ENCODE measurements at places on chromosomes 7 and 10.

DNA sequence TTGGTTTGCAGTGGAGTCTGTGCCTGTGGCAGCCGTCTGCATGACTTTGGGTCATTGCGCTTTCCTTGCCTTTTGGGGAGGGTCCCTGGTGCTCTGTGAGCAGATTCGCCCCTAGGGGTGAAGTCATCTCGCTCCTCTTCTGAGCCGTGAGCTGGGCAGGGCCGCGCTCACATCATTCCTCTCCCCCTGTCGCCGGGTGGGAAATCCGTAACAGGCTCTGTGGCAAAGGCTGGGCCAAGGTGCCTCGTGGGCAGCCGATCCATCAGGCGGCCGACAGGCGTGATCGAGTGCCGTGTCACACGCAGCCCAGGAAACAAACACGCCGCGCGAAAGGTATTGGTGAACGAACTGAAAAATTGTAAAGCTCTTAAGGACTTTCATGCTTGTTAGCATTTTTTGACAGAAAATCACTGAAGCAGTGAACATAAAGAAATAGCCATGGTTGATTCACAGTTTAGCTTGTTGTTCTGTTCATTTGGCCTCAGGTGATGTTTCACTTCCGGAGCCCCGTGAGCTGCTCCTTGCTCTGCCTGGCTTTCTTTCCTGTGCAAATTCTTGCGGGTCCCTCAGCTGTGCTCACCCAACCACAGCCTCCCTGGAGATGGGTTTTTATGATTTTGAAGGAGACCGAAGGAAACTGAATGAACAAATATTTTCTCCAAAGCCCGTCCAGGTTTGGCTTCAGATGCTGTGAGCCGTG lies 122.1 kb downstream of the NKX6-2 start:
- DNase-seq, result no peak

GRCh38 chr7:35558841-35559240 lies 136.1 kb downstream of the HERPUD2 start:
- no peak for DNase-seq

- no peak for DNase-seq
These were observed 57.8 kb upstream of the MSRB2 start for GRCh38 chr10:23037561-23037960.

DNA sequence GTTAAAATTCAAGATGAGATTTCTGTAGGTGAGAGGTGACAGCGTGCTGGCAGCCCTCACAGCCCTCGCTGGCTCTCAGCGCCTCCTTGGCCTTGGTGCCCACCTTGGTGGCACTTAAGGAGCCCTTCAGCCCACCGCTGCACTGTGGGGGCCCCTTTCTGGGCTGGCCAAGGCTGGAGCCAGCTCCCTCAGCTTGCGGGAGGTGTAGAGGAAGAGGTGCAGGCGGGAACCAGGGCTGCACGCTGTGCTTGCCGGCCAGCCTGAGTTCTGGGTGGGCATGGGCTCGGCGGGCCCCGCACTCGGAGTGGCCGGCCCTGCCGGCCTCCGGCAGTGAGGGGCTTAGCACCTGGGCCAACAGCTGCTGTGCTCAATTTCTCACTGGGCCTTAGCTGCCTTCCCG lies 320.0 kb upstream of the VWC2 start:
- no peak for DNase-seq

- DNase-seq, result no peak
These were observed 216.6 kb downstream of the MAD1L1 start for GRCh38 chr7:2016021-2016631.

DNA sequence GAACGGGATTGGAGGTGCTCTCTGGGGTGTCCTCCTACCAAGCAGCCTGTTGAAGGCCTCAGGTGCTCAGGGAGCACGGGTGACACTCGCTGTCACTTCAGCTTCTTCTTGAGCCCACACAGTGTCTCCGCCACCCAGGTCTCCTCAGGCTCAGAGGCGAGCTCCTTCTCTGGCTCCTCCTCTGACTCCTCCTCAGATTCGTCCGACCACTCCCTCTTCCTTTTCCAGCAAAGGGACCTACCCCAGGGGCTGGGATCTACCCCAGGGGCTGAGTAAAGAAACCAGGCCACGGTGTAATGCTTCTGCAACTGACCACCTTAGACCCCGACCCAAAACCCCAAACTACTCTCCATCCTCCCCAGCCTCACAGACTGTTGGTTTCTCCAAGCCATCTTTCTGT lies 9.2 kb upstream of the RBAK start:
- no peak for DNase-seq

GRCh38 chr7:143902332-143902899 lies 440 bp upstream of the TCAF1 start:
- no peak for DNase-seq

- no peak for DNase-seq
These were observed 6.6 kb downstream of the LDB3 start for GRCh38 chr10:86674912-86675311.

DNA sequence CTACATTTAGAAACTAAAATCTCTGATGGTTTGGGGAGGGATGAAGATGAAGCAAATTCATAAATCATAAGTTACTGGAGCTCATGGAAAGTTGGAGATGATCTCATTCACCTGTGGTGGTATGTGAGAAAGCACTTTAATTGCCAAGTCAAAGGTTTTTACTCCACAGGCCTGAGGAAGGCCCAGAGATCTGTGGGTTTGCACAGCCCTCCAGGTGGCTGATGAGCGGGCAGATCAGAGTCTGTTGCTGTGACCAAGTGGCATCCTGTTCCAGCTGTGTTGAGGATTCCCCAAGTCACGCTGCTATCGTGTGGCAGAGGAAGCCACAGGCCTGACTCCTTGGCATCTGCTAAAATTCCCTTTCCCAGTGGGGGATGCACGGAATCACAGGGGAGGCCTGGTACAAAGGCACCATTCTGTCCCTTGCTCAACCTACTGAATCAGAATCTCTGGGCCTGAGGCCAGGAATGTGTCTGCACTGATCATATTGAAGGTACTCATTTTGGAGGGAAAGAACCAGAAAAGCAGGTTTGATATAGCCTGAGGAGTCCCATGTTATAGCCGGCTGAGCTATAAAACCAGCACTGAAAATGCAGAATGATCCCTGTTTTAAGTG lies 19.7 kb upstream of the DDC start:
- no peak for DNase-seq

DNA sequence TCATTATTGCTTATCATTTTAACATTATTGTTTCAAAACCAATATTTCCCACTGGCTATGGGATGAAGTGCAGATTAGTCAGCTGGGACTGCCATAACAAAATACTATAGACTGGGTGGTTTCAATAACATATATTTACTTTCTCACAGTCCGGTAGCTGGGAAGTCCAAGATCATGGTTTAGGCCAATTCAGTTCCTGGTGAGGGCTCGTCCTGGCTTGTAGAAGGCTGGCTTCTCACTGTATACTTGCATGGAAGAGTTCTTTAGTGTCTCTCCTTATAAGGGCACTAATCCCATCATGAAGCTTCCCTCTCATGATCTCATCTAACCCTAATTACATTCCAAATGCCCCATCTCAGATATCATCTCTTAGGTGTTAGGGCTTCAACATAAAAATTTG lies 101.3 kb downstream of the CHRM2 start:
- no peak for DNase-seq

- peak; percentile 58 for DNase-seq
These were observed 3.8 kb upstream of the DDX50 start for GRCh38 chr10:68897336-68897741.

DNA sequence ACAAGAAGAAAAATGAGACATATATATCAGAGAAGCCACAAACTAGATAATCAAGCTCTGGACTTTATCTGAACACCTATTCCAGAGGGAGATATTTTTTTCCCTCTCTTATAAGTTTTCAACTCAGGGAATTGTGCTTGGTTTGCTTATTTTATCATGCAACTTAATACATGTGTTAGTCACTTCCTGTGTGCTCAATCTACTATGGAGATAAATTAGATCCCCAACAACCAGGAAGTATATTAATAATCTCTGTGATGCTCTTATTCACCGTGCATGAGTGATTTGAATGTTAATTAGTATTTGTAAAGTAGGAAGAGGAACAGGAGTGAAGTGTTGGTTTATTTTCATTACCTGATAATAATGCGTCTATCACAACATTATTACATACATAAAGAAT lies 38.8 kb upstream of the ZNF365 start:
- DNase-seq, result no peak

DNA sequence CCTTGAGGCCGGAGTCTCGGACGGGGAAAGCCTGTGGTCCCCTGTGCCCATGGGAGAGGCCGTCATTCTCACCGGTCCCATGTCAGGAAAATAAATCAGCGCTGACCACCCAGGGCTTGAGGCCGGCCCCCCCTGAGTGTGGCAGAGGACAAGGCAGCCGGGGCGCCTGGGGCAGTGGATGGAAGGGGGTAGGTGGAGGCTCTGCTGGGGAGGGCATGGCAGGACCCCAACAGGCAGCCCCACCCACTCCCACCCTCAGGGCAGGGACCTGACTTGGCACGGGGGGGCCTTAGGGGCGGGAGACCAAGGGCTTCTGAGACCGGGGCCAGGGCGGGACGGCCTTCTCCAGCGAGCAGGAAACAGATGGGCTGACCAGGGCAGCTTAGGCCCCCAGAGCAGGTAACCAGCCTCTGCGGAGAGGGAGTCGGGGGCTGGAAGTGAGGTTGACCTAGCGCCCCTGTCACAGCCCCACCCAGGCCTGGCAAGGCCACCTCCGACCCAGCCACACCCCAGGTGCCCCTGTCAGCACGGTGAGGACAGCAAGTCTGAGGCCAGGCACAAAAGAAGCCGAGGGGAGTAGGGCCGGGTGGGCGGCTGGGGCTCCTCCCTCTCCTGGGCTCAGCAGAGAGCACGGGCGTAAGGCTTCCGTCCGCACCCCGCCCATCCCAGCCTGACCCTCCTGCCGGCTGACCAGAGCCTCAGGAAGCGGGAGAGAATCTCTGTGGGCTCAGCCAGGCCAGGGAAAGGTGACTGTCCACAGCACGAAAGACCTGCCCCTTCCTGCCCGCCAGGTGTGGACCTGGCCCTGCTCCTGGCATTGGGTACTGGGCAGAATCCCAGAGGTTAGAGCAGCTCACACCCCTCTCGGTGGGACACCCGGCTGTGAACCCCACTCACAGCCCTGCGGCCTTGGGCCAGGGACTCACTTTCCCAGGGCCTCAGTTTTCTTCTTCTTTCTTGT lies 87.4 kb downstream of the FOXL3 start:
- DNase-seq, result no peak

DNA sequence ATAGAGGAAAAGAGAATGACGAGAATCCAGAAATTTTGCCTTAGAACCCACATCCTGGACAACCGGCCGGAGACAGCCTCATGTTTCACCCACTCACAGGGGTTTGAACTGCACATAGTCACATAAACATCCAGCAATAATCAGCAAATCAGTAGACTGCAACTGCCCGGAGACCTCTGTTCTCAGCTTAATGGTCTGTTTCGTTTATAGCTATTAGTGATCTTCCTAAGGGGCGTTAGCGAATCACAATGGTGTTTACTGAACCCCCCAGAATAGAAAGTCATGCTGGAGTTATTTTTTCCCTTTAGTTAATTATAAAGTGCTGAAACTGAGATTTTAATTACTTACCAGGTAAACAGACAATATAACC lies 98.4 kb downstream of the SFMBT2 start:
- DNase-seq, result peak; percentile 39

GRCh38 chr10:131576341-131577177 lies 265.0 kb upstream of the TCERG1L start:
- DNase-seq, result no peak

DNA sequence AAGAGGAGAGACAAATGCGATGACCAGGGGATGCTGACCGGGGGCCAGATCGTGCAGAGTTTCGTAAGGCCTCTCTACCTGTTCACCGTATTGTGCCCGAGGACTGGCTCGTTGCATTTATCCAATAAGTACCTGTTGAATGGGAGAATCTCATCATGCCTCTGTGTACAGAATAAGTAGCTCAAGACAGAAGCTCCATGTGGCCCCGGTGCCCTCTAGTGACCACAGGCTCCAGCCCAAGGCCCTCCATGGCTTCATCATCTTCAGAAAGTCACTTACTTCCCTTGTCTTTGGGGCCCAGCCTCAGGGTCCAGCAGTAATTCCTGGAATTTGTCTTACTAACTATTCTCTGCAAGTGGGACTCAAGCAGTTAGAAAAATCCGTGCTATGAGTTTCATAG lies 151.0 kb downstream of the CHN2 start:
- peak; percentile 16 for DNase-seq

DNA sequence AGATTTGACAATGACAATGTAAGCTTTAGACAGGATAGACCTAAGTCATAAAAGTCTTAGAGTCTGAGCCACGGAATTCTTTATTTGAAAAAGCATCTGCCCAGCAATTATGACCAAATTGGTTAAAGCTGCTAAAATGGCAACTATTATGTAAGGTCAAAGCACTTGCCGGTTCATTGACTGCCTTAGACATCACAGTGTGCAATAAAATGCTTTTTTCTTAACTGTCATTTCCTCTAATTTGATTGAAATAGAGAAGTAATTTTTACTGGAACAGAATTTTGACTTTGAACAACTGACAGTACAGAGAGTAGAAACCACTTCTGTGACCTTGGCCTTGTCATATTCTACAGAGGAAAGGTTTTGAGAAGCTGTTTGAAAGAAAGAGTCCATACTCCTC lies 142.9 kb downstream of the THSD7A start:
- no peak for DNase-seq

GRCh38 chr7:69782917-69783684 lies 184.8 kb downstream of the AUTS2 start:
- DNase-seq, result no peak
